ENCODE measurements at places on chromosomes 7 and 10. TPM values are rescaled to one million over a fixed set of nuclear protein-coding genes. Genes with fewer than 3 reads are reported as not detected.

- DNase-seq = no peak
Observed at GRCh38 chr7:44618753-44619152, 12.3 kb downstream of the OGDH start.

DNA sequence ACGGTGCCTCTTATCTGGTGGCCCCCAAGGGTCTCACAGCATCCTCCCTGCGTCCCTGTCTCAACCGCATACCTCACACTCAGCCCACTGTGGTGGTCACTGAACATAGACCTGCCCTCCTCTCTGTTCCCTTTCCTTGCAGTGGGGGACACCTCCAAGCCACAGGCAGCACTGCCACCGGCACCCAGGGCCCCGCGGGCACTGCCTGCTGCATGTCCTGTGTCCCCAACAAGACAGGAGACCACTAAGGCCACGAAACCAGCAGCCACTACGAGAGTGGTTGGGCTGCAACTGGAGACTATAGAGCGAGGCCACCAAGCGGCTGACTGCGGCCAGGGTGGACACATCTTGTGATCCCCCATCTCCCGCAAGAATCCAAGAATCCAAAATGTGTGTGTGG lies 15.3 kb downstream of the BRI3 start:
- DNase-seq = no peak

GRCh38 chr10:121678631-121679174 lies 80.5 kb upstream of the FGFR2 start:
- DNase-seq = no peak

DNA sequence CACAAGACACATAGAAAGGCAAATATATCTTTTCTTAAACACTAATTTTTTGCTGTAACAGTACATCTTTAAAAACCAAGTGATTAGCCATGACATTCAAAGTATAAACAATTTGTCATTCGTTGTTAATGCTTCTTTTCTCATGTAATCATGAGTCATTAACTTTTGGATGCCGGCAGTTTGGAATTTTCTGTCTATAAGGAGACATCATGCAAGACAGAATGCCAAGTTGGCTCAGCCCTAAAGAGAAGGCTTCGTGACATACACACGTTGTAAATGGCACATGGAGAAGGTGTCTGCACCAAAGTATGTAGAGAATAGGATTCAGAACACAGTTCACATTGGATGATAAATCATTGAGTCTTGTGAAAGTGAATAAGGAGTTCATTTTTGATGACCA lies 35.9 kb downstream of the CCDC3 start:
- no peak for DNase-seq

CYP2C19 gene
- polyA plus RNA-seq = not detected

GRCh38 chr10:58743466-58744115 lies 230.9 kb downstream of the BICC1 start:
- DNase-seq = no peak

BMPER gene
- 14.7 TPM for polyA plus RNA-seq

GRCh38 chr10:66783316-66783715 lies 142.5 kb upstream of the LRRTM3 start:
- no peak for DNase-seq

TMEM229A gene
- polyA plus RNA-seq = 0.16 TPM

MYL10 gene
- 0.21 TPM for polyA plus RNA-seq

DNA sequence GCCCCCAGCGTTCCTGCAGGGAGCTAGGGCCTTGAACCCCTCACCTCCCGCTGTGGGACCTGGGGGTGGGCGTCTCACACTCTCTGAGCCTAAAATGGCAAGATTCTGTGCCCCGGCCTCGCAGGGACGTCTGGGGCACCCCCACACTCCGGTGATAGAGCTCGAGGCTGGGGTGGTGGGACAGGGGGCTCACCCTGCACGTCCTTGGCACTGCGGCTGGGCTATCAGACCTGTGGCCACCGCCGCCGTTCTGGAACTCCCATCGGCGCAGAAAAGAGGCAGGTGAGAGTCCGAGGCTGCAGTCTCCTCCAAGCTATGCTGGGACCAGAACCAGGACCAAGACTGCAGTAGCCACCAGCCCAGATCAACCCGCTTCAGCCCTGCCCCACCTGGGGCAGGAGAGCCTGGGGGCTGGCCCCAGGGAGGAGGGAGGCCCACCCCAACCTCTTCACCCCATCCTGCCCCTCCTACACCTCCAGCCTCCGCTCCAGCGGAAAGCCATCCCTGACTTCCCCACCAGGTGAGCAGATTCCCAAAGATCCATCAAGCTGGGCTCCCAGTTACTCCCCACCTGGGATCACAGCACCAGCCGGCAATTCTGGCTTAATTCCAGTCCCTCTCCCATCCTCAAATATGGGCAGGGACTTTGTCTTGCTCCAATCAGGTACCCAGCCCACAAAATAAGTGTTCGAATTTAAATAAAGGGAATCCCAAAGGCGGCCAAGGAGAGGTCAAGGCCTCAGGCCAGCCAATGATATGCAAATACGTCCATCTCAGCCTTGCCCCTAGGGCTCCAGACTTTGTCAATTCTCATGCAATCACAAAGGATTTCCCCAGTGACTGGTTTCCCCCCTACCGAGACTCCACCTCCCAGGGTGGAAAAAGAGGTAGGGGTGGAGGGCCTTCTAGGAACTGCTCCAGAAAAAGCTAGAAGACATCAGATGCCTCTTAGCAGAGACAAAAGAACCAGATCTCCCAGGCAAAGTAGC lies 16.4 kb downstream of the TNRC18 start:
- no peak for DNase-seq

- DNase-seq = no peak
Observed at GRCh38 chr10:31878486-31878885, 50.1 kb downstream of the ARHGAP12 start.

GRCh38 chr7:116239434-116239833 lies 29.1 kb downstream of the TES start:
- DNase-seq = no peak

DNA sequence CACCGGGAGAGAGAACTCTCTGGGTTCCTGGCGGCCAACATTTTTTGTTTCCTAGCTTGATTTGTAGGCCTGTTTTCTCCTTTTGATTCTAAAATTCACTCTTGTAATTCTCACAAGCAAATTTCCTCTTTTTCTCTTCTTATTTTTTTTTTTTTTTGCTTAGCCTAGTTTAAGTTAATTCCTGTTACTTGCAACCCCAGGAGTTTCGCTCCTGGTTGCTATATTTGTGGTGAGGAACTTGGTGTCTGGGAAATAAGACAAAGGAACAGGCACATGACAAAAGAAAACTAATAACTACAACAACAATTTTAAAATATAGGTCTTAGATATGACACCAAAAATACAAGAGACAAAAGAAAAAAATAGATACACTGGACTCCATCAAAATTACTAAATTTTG lies 6.7 kb downstream of the AOAH start:
- DNase-seq = no peak

GRCh38 chr7:30252885-30253795 lies 31.3 kb upstream of the ZNRF2 start:
- no peak for DNase-seq

- DNase-seq = no peak
Observed at GRCh38 chr7:6650086-6650485, 13.0 kb downstream of the ZNF316 start.

DNA sequence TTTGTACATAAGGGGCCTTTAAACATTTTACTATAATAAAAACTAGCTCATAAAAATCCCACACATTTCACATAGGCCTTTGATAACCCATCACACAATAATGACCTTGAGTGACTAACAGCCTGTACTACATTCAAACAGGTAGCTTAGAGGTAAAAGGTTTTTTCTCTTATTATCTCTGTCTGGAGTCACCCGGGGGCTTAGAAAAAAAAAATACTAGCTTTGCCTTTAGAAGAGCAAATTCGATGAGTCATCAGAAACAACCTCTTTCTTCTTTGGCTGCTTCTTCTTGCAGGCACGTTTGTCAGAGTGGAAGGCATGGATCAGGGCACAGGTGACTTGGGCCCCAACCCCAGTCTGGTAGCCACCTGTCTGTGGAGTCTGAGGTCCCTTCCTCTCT lies 43.4 kb upstream of the ADO start:
- no peak for DNase-seq

AKR1C8 gene
- polyA plus RNA-seq = 0.26 TPM

GRCh38 chr7:3042861-3043489 lies 692 bp downstream of the CARD11 start:
- DNase-seq = no peak

DNA sequence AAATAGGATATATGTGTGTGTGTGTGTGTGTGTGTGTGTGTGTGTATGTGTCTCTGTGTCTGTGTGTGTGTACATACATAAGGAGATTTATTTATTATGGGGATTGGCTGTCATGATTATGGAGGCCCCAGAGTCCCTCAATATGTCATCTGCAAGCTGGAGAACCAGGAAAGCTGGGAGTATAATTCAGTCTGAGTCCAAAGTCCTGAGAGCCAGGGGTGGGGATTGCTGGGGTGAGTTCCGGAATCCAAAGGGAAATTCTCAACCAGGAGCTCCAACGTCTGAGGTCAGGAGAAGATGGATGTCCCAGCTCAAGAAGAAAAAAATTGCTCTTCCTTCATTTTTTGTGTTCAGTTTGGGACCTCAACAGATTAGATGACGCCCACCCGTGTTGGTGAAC lies 50.7 kb upstream of the PLPP4 start:
- DNase-seq = no peak

GRCh38 chr7:25565949-25566348 lies 337.7 kb upstream of the NPVF start:
- peak; percentile 75 for DNase-seq

DNA sequence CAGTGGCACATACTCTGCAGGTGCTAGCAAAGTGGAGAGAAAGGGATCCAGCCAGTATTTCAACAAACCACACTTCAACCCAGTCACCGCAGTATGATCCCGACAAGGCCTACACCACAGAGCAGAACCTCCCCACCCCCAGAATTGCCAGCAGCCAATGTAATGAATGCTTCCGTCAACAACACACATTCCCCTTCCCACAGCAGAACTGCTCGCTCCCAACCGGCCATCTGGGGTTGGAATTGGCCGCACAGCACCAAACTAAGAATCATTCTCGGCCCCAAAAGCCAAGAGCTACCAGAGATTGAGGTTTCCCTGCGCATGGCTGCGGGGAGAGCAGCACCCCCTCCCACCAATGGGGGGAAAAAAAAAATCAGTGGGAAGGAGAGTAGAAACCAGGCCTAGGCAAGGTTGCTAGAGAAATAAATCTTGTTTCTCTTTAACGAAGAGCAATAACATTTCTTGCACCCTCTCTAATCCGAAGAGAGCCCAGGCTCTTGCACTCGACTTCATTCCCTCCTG lies 1.1 kb downstream of the WASL start:
- peak; percentile 59 for DNase-seq

GLCCI1 gene
- polyA plus RNA-seq = 33.9 TPM

GRCh38 chr10:132532749-132533560 lies 4.6 kb upstream of the INPP5A start:
- DNase-seq = no peak

DNA sequence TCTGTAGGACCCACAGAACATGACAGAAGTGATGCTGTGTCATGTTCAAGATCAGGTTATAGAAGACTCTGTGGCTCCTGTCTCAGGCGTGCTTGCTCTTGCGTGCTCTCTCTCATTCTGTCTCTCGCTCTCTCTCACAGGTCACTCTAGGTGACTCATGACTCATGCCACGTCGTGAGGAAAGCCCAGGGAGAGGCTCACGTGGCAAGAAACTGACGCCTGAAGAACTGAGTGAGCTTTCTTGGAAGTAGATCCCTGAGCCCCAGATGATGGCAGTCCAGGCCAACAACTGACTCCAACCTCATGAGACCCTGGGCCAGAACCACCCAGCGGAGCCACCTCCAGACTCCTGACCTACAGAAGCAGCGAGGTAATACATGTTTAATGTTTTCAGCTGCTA lies 103.3 kb downstream of the DNMBP start:
- DNase-seq = no peak

- DNase-seq = no peak
Observed at GRCh38 chr7:126398285-126398684, 854.5 kb downstream of the GRM8 start.

HTR5A gene
- polyA plus RNA-seq = not detected

DNA sequence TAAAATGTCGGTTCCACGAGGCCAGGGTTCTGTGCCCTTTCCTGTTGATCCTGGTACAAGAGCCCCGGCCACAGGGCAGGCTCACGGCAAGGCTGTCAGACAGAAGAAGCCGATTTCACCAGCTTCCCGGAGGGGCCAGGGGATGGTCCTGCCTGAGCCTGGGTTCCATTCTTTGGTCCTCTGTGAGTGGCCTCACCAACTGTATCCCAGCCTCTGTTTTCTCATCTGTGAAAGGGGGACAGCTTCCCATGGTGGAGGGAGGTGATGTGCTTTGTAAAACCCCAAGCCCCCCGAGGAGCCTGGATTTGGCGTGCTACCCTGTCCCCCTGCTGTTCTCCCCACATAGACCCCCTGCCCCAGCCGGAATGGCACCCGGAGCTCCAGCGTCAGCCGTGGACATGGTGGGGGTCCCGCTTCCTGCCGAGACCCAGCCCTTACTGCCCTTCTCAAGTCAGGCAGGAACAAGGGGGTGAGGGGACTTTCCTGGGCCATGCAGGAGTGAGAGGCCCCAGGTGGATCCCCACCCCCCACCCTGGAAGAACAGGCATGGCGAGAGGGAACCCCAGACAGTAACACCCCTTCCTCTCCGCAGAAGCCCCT lies 28.3 kb upstream of the ELFN1 start:
- DNase-seq = no peak

DNA sequence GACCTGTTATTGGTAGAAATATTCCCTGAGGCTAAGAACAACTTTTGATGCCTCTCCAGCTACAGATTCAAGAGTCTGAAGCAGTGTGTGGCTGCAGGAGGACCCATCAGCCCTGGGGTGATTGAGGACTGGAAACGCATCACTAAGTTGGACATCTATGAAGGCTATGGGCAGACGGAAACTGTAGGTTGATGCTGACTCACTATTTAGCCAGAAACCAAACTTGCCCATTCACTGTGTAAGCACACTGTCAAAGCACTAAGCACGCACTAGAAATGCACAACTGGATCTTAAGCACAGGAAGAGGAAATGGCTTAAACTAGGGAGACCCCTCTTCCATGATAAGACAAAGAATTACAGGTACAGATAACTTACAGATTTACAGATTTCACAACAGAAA lies 20.8 kb downstream of the ACSM6 start:
- DNase-seq = no peak

TRPV6 gene
- polyA plus RNA-seq = 10.4 TPM

GRCh38 chr7:151780631-151781030 lies 96.3 kb downstream of the PRKAG2 start:
- no peak for DNase-seq
